ENCODE measurements at places on chromosomes 12 and 14.
A peak's percentile ranks its signal among the peaks of the same experiment; 100 is the strongest.

DNA sequence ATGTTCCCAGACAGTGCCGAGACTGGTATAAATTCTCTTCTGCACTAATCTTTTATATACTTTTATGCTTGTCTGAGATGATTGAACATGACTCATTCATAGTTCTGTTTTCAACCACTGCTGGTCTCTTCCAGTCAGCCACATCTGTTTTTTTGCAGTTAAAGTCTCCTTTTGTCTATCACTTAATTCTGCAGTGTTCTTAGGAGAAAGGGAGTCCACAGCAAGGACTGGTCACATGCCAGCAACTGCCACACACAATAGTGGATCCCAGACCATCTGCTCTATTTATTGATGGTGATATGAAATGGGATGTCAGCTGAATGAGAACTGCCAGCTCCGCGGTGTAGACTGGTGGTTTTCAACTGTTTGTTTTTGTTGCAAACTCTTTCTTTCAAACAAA, 379.8 kb downstream of the MED13L start:
- no peak for DNase-seq

GRCh38 chr12:45970391-45970790, 20.0 kb downstream of the SCAF11 start:
- no peak for DNase-seq

- no peak for DNase-seq
Measured at GRCh38 chr12:102642199-102642598, 161.8 kb upstream of the IGF1 start.

DNA sequence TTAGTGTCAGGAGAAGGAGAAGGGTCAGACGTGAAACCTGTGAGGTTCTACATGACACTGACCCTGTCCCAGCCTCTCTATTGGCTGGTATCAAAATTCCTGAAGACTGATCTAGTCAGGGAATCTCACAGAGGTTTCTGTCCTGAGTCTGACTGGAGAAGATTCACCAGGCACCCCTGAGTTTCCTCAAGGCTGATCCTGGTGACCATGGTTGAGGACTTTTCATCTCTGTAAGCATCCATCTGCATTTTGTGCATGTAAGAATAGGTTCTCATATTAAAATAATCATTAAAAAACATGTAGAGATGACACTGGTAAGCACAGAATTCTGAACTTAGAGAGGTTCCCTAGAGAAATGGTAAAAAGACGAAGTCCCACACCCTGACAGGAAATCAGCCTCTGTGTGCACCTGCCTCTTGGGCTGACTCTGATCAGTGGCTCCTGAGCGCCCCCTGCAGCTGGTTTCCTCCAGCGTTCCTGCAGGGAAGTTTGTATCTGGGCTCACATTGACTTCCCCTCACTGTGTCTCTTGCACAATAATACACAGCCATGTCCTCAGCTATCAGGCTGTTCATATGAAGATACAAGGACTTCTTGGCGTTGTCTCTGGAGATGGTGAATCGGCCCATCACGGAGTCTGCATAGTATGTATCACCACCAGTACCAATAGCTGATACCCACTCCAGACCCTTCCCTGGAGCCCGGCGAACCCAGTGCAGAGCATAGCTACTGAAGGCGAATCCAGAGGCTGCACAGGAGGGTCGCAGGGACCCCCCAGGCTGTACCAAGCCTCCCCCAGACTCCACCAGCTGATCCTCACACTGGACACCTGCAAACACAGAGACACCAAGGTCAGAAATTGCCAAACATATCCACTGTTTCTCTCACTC, 991.9 kb downstream of the TMEM121 start:
- peak; percentile 91 for DNase-seq

DNA sequence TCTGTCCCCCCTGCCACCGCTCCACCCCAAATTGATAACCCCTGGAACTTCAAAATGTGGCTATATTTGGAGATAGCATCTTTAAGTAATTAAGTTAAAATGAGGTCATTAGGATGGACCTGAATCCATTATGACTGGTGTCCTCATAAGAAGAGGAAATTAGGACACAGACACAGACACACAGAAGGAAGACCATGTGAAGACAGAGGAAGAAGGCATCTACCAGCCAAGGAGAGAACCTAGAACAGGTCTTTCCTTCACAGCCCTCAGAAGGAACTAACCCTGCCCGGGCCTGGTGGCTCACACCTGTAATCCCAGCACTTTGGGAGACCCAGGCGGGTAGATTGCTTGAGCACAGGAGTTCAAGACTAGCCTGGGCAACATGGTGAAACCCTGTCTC, 3.6 kb upstream of the HRK start:
- no peak for DNase-seq

GRCh38 chr12:33669349-33669748, 229.7 kb upstream of the SYT10 start:
- no peak for DNase-seq

- DNase-seq: no peak
Measured at GRCh38 chr12:100927826-100928225, 133.2 kb downstream of the ANO4 start.

DNA sequence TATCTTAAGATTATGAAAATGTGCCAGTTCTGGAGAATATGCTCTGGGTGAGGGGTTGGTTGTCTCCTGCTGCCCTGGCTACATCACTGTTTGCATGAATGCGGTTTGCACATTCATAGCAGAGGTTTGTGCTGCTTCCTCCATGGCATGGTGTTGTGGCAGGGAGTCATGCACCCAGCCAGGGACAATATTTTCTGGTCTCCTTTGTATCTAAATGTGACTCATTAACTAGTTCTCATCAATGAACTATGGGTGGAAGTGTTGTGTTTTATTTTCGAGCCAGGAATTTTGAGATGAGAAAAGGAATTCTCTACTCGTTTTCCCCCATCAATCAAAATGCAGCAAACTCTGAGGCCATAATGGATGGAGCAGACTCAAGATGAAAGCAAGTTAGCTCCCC, 527.3 kb downstream of the SNAPC1 start:
- no peak for DNase-seq
